ENCODE measurements at places on chromosomes 1 and 21.
A peak's percentile ranks its signal among the peaks of the same experiment; 100 is the strongest.

GRCh38 chr1:86396498-86396890, 371 bp upstream of the ODF2L start:
- peak; percentile 10 for DNase-seq

DNA sequence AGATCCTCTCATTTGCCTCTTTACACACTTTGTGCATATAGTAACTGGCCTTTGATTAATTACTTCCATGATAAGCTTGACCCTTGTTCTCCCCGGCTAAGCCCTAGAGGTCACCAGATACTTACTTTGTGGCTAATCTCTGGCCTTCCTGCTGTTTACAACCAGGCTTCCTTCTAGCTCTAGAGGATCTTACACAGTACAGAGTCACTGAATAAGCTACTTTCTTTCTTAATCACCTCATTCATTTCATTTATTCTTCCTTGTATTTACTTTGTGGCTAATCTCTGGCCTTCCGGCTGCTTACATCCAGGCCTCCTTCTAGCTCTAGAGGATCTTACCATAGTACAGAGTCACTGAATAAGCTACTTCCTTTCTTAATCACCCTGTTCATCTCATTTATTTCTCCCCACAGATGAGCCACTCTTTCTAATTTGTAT, 144.3 kb upstream of the C1orf21 start:
- peak; percentile 47 for DNase-seq

GRCh38 chr1:205822397-205822796, 9.4 kb upstream of the SLC41A1 start:
- no peak for DNase-seq

- no peak for DNase-seq
Observed at GRCh38 chr1:205495237-205495823, 9.1 kb upstream of the CDK18 start.

DNA sequence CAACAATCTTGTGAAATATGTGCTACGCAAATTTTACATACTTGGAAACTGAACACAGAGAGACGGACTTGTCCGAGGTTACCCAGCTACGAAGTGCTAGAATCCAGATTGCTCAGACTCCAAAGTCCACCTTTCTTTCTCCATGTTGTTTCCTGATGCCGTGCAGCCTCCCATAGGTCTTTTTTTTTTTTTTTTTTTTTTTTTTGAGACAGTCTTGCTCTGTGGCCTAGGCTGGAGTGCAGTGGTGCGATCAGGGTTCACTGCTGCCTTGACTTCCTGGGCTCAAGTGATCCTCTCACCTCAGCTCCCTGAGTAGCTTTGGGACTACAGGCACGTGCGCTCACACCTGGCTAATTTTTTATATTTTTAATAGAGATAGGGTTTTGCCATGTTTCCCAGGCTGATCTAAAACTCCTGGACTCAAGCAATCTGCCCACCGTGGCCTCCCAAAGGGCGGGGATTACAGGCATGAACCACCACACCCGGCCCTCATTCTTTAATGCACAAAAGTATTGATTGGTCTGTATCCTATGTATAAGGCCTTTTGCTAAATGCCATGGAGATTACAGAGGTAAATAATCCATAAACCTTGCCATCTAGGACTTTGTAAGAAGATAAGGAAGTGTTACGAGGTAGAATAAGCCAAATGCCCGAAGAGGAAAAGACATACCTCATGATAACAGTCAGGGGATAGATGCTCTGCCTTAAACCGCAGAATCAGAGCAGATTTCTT, 92.8 kb downstream of the C1orf21 start:
- DNase-seq = no peak

DNA sequence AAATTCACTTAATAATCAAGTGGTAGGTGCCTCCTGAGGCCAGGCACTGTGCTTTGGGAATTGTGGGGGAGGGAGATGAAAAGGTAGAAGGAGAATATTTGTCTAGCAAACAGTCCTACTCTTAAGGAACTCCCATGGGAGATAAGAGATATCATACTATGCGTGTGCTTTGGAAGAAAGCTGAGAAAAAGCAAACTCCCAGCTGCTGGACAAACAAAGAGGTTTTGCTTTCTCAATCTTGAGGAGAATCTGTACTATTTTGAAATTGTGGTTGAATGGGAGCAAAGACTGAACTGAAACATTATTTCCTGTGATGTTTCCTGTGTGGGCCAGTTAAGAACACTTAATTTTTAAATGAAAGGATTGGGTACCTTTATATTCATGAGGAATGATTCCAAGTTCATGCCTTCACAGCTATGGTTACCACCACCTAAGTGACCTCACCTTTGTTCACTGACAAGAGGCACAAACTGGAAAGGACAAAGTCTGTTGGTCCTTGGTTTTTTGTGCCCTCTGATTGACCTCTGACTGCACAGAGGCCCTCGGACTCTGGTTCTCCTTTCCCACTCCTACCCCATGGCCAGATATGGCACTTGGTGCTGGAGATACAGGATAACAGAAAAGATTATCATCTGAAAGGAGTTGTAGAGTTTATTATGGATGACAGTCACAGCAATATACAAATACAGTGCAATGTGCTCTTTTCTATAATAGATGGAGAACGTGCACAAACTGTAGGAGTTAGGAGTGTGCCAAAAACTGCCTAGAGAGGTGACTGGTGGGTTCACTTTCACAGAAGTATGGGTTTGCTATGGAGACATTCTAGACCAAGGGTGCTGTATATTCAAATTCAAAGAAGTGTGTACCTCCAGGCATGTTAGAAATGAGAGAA, 1.6 kb downstream of the CD53 start:
- no peak for DNase-seq

DNA sequence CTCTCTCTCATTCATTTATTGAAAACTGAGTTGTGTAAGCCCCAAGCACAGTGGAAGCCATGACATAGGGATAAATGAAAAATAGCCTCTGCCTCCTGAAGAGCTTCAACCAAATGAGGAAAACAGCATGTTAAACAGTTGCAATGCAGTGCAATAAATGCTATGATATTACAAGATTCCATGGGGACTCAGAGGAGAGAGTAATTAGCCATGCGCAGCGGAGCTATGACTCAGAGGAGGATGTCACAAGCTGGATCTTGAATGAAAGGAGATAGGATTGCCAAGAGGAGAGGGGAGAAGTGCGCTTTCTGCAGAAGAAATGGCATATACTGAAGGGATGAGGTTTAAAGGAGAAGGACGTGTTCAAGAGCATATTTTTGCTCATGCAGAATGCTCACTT, 231.3 kb upstream of the PLXNA2 start:
- DNase-seq = peak; percentile 22

DNA sequence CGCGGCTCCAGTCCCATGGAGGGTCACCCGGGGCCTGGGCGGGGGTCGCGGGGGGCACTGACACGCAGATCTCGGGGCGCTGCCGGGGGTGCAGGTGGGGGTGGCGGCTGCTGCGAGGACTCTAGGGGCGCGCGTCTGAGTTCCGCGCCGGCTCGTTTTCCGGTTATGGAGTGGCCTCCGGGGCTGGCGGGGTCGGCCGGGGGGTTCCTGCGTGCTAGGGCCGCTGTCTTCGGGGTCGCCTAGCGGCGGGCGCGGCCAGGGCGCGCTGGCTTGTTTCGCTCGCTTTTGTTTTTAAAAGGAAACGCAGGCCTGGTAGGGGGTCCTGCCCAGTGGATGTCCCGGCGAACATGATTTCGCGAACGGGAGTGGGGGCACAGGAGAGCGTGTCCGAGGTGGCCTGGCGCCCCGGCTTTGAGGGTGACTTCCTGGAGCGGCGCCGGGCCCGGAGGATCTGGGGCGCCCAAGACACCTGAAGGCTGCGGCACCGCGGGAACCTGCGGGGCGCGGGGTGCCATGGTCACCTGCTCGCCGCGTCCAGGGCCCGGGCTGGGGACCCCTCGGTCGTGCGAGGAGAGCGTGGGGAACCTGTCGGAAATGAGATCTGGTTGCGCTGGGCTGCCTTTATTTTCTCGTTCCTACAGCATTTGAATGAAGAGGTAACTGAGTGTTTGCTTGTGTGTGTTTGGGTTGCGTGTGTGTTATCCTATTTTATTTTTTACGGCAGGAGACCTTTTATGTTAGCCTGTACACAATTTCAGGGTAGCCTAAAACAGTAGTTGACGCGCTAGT, 618 bp downstream of the ETS2 start:
- DNase-seq = peak; percentile 31

- DNase-seq = peak; percentile 15
Observed at GRCh38 chr1:164263540-164263939, 295.4 kb upstream of the PBX1 start.

GRCh38 chr1:212431644-212432043, 1.1 kb upstream of the NENF start:
- no peak for DNase-seq

- DNase-seq = no peak
Observed at GRCh38 chr1:188432427-188432826, 1603.7 kb downstream of the PLA2G4A start.

GRCh38 chr1:209435654-209436566, 147.6 kb upstream of the CAMK1G start:
- DNase-seq = peak; percentile 90

GRCh38 chr1:193348091-193348768, 161.8 kb upstream of the B3GALT2 start:
- DNase-seq = peak; percentile 17

GRCh38 chr1:53587252-53587988, 128.2 kb downstream of the DMRTB1 start:
- no peak for DNase-seq

DNA sequence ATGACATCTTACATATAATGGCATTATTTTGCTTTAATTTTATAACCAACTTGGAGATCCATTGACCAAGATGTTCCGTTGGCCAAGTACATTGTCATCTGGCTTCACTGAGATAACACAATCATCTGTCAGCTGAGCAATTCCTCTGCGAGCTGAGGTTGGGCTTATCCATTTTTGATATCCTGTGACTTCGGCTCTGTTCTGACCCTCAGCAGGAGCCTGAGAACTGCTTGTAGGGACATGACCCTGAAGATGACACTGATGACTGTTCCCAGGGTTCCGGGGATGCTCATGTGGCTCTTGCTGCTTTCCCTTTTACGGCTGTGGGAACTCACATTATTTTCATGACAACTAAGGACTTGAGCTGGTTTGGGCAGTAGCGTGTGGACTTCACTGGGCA, 51.2 kb downstream of the TLR5 start:
- no peak for DNase-seq

DNA sequence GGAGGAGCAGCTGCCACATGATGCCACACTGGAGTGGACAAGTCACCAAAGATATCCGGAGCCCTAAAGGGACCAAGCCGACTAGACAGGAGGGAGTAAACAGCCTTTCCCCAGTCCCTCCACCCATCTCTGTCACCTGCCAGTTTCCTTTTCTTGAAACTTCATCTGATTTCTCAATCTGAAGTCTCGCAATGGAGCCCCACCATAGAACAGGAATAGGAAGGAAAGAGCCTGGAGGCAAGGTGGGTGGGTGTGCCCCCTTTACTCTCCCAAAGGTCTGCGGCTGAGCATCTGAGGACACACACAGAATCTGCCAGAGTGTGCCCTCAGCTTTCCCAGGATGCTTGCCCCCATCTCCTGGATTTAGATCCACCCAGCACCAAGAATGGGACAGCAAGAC, at the start of gene FCGR3B:
TSS of gene FCGR3B (minus strand) at position 101 of the 400 bp plus-strand sequence. CDS start at position 19, 82 bp downstream.
- no peak for DNase-seq

DNA sequence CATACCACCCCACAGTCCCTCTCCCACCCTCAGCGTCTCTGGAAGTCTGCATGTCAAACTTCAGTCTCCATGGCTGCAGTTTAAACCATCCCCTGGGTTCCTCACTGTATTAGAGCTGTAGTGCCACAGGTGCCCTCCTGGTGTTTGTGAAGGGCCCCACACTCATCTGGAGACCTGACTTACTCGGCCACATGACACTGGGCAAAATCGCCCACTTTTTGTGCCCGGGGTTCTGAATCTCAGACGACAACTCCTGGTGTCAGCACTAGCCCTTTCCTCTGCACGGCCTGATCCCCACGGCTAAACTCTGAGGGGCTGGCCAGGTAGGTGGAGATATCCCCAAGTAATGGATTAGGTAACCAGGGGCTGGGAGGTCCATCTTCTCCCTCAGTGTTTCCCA, 6.5 kb downstream of the INKA2 start:
- DNase-seq = no peak

- DNase-seq = no peak
Observed at GRCh38 chr1:227795732-227796131, 19.7 kb upstream of the PRSS38 start.

- DNase-seq = no peak
Observed at GRCh38 chr1:30981172-30981571, 72.6 kb upstream of the SDC3 start.

DNA sequence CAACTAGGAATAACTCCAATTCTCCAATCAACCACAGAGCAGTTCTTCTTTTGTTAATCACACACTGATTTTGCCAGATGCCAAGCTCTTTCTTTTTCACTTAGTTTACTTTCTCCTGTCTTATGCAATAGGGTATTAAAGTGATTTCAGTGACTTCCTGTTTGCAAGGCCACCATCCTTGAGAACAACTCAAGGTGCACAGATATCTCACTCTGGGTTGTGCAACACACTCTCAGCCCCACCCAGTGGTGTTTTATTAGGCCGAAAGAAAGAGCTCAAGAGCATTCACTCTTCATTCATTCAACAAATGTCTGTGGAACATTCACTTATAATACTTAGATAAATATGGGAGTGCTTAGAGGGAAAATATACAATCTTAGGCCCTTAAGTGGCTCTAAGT, 352.5 kb downstream of the ZNF326 start:
- DNase-seq = no peak

DNA sequence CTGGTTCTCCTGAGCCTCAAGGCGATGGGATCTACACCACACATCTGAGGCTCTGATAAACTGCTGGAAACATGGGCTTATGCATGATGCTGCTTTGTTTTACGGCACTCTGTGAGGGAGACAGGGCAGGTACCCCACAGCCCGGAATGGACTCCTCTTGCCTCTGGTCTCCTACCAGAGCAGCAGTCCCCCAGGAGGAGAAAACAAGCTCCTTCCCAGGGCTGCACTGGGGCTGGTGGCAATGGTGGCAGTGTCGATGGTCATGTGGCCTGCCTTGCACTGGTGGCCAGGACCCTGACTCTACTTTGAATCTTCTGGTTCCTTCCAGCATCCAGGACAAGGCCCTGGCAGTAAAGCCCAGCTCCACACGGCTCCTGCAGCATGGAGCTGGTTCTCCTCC, 79.4 kb downstream of the TOMM20 start:
- no peak for DNase-seq

DNA sequence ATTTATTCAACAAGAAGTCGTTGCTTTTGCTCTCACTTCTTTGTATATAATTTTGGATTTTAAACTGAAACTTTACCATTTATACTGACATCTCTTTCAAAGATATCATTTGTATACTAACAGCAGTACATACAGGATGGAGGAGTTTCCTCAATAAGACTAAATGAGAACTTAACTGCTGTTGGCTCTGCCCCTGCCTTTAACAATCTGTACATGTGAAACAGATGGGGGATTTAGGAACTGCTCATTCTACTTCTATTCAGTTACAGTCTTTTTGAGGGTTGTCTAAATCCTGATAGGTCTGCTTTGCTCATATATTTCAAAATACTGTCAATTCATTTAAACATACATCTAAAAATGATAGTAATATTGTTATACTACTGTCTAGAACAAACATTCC, 663.2 kb downstream of the ADGRL2 start:
- no peak for DNase-seq

All from AG20443 (cell line).